Breast epithelium (tissue), 4 donors: ENCODE measurements at places on chromosomes 3 and 15.

GRCh38 chr3:40995271-40995670 is 204.0 kb upstream of the CTNNB1 start:
- DNase-seq: no peak

DNA sequence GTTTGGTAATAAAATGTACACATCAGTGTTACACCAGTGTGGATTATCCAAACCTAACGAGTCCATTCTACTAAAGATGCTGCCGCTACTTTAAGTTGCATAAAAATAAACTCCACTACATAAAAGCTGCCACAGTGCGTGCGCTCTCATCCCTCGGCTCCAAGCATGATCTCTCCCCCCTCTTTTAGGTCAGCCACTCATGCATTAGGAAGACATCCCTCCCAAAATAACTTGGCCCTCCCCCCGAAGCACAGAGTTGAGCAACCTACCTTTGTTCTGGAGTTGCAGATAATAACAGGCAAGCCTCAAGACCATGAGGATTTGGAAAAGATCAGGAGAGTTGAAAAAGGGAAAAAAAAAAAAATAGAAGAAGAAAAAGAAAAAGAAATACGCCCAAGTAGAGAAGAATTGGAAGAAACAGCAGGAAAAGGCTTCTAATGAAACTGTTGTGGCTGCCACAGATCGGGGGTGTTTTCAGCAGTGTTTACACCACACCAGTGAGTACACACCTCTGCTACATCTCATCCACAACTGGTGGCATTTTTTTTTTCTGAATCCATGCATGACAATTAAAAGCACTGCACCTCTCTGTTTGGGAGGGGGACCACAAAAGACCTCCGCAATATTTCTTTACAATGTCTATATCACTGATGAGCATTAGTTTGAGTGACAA is 339.2 kb downstream of the FOXP1 start:
- peak; percentile 43 for DNase-seq

DNA sequence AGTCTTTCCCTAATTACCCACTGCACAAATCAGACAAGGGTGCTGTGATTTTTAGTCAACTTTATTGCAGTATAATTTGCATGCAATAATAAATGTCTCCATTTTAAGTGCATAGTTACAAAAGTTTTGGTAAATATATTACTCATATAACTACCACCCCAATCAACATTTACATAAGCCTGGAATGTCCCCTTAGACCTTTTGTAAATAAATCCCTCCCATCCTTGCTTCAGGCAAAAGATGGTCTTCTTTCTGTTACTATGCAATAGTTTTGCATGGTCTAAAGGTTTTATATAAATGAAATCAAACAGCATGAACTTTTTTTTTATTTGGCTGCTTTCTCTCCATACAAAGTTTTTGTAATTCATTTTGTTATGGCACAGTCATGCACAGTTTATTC is 235.4 kb downstream of the PYDC2 start:
- no peak for DNase-seq

- DNase-seq: peak; percentile 50
Measured at GRCh38 chr3:111676211-111677006, 81.3 kb upstream of the ZBED2 start.

- DNase-seq: no peak
Measured at GRCh38 chr3:164132878-164133277, 945.4 kb downstream of the SI start.

DNA sequence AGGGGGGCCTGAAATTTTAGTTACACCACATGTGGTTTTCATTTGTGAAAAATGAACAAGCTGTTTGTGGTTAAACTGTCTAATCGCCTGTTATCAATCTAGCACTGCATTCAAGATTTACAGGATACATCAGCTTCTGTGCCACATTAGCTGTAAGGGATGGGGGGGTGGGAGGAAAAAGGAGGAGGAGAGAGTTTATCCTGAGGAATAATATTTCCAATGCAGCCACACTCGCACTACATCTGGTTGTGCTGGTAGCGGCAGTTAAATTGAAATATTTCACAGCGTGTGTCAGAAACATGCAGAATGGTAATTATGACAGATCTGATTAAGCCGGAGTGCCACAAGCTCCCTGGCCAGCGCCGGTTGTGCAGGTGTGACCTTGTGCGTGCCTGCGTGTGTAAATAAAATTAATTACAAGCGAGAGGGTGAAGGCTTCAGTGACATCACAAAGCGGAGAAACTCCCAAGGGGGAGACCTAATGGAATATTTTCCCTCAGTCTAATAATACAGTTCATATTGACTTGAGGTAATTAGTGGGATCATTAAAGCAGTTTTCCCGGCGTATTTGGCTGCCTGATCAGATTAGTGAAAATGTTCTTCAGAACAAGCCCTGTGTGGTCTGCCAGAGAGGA is 55.5 kb downstream of the SATB1 start:
- no peak for DNase-seq

GRCh38 chr3:150787741-150788370 is 24.9 kb upstream of the SIAH2 start:
- DNase-seq: peak; percentile 45

- DNase-seq: no peak
Measured at GRCh38 chr3:183265834-183266417, 12.9 kb downstream of the B3GNT5 start.
